ENCODE measurements at places on chromosomes 4 and X.

GRCh38 chrX:130680164-130681035 lies 222.6 kb downstream of the ENOX2 start:
- DNase-seq = no peak

GRCh38 chr4:898123-898522 lies 34.0 kb downstream of the GAK start:
- DNase-seq = no peak

DNA sequence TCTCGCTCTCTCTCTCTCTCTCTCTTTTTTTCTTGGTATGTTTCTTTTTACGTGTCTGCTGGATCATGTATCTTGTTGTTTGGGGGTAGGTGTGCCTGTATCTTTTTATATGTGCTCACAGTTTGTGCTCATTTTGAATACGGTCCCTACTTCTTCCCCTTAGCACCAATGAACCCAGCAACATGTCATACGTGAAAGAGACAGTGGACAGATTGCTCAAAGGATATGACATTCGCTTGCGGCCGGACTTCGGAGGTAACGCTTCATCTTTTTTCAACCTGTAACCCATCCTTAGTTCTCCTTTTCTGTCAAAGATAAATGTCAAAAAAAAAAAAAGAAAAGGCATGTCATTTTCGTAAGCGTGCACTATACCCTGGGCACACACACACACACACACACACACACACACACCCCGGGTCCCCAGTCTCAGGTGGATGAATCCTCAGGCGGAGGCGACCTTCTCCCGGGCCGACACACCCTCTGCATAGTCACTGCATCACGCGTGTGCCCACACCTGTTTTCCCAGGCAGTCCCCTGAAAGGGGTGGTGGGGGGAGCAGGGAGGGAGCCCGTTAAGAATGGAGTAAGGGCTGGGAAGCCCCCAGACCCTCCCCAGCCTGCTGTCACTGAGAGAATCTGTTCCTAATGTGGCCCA lies 511 bp downstream of the GABRB1 start:
- DNase-seq = no peak

DNA sequence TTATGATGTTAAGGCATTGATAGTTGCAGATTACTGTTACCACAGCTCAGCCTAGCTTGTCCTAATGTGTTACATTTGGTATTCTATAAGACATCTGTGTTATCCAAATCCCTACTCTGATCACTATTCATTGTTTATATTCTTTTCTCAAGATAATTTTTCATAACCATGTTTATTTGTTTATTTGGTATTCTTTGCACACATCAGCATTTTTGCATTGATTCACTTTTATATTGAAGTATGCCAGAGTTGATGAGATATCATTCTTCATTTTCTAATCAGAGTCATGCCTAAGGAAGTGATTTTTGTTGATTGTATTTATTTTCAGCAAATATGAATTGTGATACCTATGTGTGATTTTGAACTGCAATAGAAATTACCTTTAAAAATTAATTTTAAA lies 61.2 kb upstream of the PDHA2 start:
- DNase-seq = no peak

DNA sequence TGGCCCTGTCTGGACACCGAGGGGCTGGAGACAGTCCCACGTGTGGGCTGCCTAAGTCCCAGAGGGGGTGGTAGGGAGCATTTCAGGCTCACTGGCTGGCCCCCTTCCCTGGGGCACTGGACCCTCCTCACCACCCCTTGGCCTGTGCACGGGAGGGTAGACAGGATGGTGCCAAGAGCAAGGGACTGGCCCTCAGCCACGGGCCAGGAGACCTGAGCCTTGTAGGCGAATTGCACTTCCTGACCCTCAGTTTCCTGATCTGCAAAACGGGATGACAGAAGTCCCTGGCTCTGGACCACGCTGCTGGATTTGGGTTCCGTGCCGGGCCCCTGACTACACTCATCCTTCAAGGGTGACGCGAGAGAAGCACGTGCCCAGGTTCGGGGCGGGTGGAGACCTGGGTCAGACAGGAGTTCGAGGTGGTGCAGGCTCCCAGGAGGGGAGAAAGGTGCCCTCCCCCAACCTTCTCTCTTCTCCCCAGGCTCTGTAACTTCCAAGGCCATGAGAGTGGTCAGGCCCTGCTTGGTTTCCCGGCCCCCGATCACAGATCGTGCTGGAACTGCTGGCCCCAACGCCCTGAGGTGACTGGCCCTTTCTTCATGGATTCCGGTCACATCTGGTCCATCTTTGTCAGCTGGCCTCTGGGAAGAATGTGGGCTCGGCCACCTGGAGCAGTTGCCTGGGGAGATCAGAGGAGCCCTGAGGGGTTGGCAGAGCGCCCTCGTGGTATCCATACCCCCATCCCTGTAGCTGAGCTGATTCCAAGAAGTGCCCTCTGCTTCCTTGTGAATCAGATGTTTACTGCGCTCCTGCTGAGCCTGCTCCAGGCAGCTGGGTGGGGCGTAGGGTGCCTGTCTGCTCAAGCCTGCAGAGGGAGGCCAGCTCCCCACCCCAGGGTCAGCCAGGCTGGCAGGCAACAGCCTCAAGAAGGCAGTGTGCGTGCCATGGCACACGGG lies 3.3 kb downstream of the SH3BP2 start:
- no peak for DNase-seq

DNA sequence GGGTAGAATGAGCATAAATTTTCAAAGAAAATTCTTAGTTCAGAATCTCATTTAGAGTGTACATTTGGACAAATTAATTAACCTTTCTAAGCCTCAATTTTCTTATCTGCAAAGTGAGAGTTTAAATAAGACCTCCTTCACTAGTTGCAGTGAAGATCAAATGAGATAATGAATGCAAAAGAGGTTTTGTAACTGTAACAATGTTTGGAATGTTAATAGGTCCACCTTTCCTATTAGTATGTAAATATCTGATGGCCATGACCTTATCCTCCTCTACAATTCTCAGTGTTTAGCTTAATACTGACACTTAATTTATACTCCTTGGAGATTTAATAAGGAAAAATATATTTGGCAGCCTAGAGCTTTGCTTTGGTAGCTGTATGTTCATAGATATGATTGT lies 138.8 kb downstream of the GABRG1 start:
- DNase-seq = no peak

GRCh38 chrX:114626323-114626722 lies 42.4 kb downstream of the HTR2C start:
- no peak for DNase-seq

DNA sequence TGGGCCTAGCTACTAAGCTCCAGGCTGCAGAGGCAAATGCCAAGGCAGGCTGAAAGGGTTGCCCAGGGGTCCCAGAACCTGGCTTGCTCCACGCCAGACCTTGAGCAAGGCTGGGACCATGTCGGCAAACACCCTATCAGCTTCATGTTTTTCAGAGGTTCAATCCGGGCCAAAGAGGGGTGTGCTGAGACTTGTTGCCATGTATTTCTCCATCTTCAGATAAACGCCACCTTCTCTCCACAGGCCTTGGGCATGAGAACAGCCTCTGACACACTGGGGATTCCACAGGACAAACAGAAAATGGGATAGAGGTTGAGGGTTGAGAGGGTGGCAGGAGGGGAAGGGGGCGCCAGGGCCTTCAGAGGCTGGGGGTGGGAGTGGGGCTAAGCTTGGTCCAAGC lies 8.6 kb downstream of the PJA1 start:
- no peak for DNase-seq

DNA sequence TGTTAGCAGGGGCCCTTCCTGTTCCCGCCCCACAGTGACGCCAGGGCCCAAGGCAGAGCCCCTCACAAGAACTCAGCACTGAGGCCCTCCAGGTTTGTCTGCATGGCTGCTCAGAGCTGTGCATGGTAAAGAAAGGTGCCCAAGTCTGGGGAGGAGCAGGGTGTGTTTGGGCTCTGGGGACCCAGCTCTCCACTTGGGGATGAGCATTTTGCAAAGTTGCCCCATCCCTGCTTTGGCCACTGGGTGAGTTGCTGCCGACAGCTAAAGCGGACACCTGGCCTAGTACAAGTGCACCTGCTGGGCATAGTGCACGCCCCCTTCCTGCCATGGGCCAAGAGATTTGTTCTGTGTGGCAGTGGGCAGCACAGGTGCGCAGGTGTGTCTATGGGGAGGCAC lies 2.0 kb upstream of the MXD4 start:
- no peak for DNase-seq

- no peak for DNase-seq
These were observed 227.0 kb downstream of the DKK2 start for GRCh38 chr4:106809076-106809475.

DNA sequence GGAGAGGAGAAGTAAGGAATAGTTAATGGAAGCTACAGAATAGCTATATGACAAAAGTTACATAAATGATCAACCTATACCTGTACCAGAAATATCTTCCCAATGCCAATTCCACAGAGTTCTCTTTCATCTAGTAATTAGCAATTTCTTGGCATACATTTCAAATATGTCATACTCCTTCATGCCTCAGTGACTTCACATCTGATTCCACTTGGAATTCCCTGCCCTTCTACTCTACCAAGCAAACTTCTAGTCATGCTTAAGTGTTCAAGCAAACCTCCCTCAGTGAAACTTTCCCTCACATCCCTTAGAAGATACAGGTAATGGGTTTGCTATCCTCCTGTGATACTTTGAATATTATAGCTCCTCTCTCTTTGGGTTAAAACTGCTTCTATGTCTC lies 127.1 kb downstream of the KLHL13 start:
- DNase-seq = no peak

Measured in GM12892 (cell line).